ENCODE measurements at places on chromosomes 3 and 15. TPM values are rescaled to one million over a fixed set of nuclear protein-coding genes. Genes with fewer than 3 reads are reported as not detected.

GRCh38 chr3:115655761-115656282 is 32.5 kb downstream of the GAP43 start:
- ATAC-seq, result no peak

DNA sequence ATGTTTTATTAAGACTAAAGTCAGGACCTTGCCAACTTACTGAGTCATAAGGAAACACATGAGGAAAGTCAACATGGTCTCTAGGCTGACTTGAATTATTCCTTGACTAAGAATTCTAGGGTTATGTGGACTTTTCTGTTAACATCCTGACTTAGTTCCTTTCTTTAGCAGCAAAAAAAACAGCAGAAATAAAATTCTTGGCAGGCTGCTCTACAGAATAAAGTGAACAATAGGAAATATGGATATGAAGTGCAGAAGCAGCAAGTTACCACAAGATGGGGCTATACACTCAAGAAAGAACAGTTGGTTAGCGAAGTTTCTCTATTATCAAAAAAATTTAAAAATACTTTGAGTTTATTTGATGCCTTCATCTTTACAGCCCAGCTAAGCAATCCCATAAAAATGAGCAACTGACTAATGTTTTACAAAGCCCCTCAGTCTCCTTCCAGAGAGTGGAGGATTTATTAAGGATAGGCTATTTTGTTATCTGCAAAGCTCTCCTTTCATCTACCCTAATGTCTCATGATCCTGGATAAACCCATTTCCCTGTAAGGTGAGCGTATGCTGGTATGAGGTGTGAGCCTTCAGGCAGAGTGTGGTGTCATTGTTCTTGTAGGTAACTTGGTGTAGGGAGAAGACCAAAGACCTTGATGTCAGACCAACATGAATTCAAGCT is 23.1 kb upstream of the MCCC1 start:
- no peak for ATAC-seq

- no peak for ATAC-seq
Measured at GRCh38 chr3:79139395-79140068, 628.3 kb downstream of the ROBO1 start.

GRCh38 chr3:72830452-72831223 is 17.6 kb downstream of the SHQ1 start:
- ATAC-seq, result no peak

DNA sequence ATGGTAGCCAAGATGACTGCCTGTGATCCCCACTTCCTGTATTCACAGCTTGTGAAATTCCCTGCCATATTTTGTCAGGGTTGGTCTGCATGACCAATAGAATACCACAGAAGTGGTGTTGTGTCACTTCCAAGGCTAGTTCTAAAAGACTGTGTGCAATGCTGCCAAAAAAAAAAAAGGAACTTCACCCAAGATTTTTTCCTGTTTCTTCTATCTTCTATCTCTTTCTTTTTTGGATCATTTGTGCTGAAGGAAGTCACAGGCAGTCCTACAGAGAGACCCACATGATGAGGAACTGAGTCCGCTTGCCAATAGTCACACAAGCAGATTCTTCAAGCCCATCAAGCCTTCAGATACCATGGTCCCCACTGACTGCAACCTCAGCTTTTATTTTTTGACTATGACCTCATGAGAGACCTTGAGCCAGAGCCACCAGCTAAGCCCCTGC is 18.1 kb upstream of the RAF1 start:
- ATAC-seq, result peak; percentile 58

DNA sequence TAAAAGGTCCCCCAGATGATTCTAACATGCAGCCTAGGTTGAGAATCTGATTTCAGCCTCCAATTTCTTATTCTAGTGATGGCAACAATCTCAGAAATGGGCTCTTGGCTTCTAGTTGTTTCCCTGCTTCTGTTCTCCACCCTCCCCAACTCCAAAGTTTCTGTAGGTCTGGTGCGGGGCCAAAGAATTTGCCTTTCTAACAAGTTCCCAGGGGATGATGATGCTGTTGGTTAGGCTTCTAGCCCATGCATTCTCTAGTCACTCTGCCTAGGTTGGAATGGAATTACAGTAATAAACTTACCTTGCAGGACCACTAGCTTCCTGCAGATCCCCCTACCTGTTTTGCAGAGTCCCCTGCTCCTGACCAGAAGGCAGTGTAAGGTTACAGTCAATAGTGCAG is 103.2 kb upstream of the PPP2R3A start:
- ATAC-seq, result no peak

- ATAC-seq, result no peak
Measured at GRCh38 chr3:140529096-140529495, 148.8 kb upstream of the TRIM42 start.

GRCh38 chr3:57959423-57960173 is 48.6 kb upstream of the FLNB start:
- ATAC-seq, result peak; percentile 60

GRCh38 chr3:89889386-89889785 is 782.0 kb downstream of the EPHA3 start:
- ATAC-seq, result no peak

DNA sequence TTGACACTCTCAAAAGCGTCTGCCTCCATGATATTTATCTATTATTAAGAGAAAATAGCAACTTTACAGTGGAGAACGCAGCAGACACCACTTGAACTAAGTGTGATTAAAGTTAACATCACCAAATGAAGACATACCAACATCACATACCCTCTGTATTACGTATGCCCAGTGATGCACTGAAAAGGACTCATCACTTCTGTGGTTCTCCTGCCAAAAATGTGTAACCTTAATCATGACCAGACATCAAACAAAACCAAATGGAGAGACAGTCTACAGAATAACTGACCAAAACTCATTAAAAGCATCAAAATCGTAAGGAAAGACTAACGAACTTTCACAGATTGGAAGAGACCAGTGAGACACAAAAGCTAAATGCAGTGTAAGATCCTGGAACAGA is 103.2 kb downstream of the PPP2R3A start:
- ATAC-seq, result no peak

GRCh38 chr3:107956991-107957900 is 133.6 kb downstream of the CD47 start:
- ATAC-seq, result no peak

DNA sequence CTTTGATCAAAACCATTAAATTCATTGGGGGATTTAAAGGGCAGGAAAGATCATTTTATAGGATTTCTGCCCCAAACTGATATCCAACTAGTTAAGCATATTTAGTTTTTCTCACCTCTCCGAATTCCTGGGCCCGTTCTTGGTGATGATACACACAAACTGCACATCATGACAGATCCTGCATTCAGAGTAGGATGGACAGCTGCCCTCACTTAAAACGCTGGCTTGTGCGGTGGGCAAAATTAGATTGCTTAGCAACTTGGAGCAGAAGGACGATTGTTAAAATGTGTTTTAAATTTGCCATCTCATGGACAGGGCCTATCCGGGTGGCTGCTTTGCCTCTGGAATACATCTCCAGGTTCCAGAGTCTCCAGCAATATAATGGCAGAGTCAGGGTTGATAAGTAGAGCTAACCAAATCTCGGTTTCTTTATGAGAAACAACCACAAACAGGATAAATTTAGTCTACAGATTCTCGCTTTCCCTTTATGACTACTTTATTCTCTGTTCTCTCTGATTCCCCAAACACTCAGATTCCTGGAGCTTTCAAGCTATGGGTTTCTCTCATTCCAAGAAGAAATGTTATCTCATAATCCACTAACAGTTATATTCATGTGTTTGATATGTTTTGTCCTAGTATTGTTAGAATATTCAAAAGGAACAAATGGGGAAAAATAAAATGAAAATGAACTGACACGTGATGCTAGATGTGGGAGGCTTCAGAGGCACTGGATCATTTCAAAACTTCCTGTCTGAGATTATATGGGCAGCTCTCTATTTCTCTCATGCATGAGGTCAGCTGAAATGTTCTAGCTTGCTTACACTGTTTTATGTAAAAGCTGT is 1014.1 kb upstream of the SEMA6D start:
- no peak for ATAC-seq

DNA sequence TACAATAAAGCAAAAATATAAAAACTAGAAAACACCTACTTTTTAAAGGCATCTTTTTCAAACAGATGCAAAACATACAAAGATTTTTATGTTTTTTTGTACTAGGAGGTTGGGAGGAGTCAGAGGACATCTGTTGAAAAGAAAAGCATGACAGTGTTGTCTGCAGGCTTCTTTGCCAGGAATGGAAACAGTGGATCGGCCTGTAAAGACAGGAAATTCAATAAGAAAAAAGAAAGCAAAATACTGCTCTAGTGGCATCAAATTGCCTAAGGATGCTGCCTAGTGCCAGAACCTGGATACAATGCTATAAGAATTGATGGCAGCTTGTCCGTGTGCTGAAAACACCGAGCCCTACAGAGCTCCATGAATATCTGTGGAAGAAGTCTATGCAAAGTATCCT is 69.9 kb downstream of the TBC1D5 start:
- ATAC-seq, result no peak

DNA sequence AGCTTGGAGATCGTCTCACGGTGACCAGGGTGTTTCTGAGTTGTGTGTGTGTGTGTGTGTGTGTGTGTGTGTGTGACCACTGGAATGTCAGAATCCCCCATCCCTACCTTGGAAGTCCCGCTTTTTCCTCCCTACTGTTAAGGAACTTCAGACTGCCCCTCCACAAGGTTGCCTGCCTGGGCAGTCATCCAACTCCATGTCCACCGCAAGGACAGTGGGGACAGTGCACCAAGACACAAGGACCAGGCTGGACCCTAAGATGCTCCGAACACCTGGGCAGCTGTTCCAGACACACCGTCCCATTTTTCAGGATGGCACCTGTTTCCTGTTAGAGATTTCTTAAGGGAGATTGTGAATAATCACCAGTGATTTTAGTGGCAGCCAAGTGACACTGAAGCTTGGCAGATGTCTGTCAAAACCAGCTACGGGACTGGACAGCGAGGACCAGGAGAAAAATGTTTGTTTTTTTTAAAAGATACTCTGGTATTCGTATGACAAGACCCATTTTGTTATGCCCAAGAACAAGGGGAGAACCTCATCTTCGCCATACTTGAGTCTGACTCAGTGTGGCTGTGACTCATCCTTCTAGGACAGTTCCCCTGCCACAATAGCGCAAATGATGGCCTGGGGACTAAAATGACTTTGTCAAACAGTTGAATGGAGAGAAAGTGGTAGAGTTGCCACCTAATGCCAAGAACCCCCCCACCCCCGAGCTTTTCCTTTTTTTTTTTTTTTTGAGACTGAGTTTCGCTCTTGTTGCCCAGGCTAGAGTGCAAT is 15.5 kb downstream of the PAQR9 start:
- no peak for ATAC-seq

DNA sequence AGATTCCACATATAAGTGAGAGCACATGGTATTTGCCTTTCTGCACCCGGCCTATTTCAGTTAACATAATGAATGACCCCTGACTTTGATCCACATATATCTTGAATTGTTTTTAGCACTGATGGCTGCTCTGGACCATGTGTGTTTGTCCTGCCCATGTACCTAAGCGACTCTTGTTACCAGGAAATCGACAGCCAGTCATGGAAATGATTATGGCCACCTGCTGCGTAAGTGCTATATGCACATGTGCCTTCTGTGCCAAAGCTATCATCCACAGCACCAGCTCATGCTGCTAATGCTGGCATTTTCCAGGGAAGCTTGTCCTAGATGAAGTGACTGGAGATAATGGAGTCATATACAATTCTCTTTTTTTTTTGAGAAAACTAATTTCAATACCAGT is 103.7 kb downstream of the PEX5L start:
- no peak for ATAC-seq

DNA sequence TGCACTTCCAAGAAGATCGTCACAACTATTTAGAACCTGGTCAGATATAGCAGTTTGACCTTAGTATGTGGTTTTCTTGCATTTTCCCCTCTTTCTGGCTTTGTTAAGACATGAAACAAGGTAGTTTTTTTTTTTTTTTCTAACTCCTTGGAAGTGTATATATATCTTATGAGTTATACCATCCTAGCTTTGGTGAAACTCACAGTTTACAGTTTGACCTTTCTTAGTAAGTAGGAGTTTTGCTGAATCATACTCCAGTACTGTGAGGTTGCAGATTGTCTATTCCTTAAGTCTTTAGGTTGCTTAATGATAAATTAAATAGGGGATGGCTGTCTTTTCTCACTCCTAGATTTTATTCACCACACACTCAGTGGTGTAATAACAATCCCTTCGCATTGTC is 325.0 kb downstream of the RBMS3 start:
- ATAC-seq, result no peak

The KLHL40 gene
- 0.38 TPM for total RNA-seq

The SLC24A5 gene
- total RNA-seq, result 0.27 TPM

The GMNC gene
- total RNA-seq, result 4.2 TPM

The BLOC1S6 gene
- total RNA-seq, result 80.1 TPM

The OR5K2 gene
- total RNA-seq, result not detected

The UROC1 gene
- total RNA-seq, result 0.09 TPM

The SLC12A1 gene
- total RNA-seq, result 0.36 TPM

The OR4M2 gene
- not detected for total RNA-seq

The TP63 gene
- 0.16 TPM for total RNA-seq

The IL5RA gene
- total RNA-seq, result 0.38 TPM

The C3orf49 gene
- total RNA-seq, result 0.32 TPM

The STRC gene
- 0.40 TPM for total RNA-seq

The ZDHHC23 gene
- 3.5 TPM for total RNA-seq

The TGM5 gene
- not detected for total RNA-seq

The MNS1 gene
- 3.4 TPM for total RNA-seq
